Colonic mucosa (tissue), 4 donors: ENCODE measurements at places on chromosomes 5 and 9.

DNA sequence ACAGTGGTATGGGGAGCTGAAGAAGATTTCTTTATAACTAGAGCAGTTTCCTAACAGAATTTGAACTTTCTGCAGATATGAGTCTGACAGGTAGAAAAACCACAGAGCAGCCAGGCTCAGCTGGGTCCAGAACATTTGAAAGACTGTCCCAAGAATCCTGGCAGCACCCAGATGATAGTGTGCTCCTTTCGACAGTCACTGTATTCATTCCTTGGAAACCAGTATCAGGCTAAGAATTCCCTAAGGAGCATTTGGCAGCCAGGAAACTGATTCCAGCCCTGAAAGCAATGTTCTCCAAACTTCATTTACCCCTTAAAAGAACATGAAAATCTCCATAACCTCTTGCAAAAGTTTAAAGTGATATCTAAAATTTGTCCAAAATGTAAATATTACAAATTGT, 123.0 kb upstream of the MTAP start:
- no peak for DNase-seq

DNA sequence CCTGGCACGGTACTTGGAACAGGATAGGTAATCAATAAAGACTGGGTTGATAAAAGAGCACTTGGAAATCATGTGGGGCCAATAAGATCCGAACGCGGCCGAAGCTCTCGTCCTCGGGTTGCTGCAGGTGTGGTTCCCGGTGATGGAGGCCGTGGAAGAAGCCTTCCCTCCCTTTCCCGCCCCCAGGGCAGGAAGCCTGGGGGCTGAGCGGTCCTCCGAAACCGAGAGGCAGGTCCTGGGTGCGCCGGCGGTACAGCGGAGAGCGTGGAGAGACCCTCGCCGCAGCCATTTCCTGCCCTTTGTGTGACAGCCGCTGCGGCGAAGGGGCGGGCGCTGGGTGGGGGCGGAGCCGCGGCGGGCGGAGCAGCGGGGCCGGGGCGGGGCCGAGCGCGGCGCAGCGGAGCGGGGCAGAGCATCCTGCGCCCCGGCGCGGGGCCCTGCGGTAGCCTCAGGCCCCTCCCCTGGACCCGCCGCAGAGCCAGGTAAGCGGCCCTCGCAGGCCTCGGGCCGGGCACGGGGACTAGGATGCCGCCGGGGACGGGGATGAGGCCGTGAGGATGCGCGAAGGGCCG, at the start of gene CYFIP2:
Gene CYFIP2, plus strand, starts transcription at position 410 of the 572 bp plus-strand sequence. CDS start 19,239 bp downstream, outside the sequence.
- DNase-seq = peak; percentile 72

- DNase-seq = no peak
Observed at GRCh38 chr5:100520348-100520747, 14.8 kb upstream of the FAM174A start.

GRCh38 chr5:137280656-137281055, 218.5 kb downstream of the SPOCK1 start:
- DNase-seq = no peak

- DNase-seq = no peak
Observed at GRCh38 chr9:33236571-33236970, 3.4 kb upstream of the SPINK4 start.

GRCh38 chr5:37709020-37709419, 130.8 kb downstream of the GDNF start:
- DNase-seq = no peak

DNA sequence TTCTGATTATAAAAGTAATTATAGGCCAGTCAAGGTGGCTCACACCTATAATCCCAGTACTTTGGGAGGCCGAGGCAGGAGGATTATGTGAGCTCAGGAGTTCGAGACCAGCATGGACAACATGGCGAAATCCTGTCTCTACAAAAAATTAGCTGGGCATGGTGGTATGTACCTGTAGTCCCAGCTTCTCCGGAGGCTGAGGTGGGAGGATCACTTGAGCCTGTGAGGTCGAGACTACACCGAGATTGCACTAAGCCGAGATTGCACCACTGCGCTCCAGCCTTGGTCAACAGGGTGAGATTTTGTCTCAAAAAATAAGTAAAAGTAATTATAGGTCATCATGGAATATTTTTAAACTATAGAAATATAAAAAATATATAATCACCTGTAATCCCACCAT, 18.1 kb downstream of the IRF1 start:
- DNase-seq = no peak

GRCh38 chr9:37692622-37693221, 42.0 kb downstream of the FRMPD1 start:
- DNase-seq = peak; percentile 27

DNA sequence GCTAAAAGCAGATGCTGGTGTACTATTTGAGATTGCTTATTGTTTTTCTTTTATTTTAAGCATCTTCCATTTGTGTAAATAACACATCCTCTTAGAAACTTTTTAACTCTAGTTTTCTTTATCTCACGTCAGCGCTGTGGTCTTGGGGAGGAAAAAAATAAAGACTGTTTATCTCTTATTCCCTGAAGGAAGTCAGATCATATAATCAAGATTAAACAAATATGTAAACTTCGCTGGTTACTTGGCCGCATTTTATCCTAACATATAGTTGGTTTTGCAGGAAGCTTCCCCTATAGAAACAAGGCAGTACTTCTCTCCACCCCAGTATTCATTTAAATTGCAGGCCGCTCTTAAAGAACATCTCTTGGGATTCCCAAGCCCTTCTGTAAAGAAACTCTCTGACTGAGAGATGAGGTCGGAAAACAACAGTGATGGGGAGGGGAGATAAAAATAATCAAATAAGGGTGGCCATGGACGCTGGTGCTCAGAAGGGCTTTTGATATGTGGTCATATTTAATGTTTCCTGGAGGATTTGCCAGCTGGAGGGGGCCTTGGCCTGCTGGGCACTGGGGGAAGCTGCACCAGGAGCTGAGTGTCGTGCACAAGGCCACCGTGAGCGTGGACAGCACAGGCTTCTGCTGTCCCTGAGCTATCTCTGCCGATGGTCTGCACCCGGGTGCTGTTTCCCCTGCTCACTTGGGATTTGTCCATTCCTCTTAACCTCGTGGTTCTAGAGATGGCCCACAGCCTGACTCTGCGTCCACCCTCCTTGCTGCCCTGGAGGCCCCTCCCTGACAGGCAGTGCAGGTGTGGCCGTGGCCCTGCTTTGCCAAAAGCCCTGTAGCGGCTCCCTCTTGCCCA, 23.8 kb downstream of the NEURL1B start:
- DNase-seq = no peak

GRCh38 chr5:108762660-108763059, 15.0 kb downstream of the FER start:
- DNase-seq = no peak

GRCh38 chr9:441126-441525, 226.5 kb downstream of the DOCK8 start:
- no peak for DNase-seq

DNA sequence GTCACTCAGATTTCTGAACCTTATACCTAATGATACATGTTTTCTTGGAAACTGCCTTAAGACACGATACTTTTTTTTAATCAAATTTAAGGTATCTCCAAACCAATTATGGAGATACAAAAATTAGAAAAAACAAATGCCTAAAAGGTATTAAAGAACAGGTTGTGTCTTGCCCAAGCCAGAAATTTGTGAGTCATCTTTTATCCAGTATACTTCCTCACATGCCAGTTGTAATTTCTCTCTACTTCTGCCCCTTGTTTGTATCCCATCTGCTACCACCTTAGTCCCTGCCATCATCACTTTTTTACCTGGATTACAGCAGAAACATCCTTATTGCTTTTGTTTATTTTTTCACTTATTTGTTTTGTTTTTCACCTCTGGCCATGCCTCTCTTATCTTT, 571.2 kb upstream of the DAB2 start:
- DNase-seq = no peak

DNA sequence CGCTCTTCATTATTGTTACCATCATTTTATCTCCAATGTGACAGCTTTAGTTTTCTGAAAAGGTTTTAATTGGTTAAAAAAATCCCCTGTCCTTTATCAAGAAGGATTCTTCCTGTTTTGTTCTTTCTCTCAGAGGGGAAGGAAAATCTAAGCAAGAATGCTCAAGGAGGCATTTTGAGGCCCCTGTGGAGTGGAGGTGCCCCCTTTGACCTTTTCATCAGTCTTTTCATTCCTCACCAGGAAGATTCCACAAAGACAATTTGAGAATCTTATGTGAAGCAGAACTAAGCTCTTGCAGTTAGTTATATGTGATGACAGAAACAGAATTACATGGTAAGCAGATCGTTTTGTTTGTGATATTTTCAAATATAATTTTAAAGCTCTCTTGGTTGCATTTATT, 489.6 kb downstream of the MAN2A1 start:
- no peak for DNase-seq

GRCh38 chr5:76522103-76522935, 100.9 kb downstream of the F2RL2 start:
- DNase-seq = no peak

- no peak for DNase-seq
Observed at GRCh38 chr9:119771341-119771740, 402.1 kb upstream of the BRINP1 start.

DNA sequence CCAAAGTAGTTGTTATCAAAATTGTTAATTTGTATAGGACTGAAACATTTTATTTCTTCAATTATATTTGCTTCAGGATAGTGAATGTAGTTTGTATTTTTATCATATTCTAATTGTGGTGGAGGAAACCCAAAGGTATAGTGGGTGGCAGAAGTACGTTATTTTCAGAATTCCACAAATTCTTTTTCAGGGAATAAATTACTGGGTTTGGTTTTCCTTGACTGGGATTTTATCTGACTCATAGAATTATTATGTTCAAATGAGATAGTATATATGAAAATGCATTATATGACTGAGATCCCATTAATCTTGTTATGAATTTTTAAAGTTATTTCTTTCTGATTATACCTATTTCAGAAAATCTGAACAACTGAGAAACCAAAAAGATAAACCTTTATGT, 73.7 kb downstream of the VPS13A start:
- DNase-seq = no peak

DNA sequence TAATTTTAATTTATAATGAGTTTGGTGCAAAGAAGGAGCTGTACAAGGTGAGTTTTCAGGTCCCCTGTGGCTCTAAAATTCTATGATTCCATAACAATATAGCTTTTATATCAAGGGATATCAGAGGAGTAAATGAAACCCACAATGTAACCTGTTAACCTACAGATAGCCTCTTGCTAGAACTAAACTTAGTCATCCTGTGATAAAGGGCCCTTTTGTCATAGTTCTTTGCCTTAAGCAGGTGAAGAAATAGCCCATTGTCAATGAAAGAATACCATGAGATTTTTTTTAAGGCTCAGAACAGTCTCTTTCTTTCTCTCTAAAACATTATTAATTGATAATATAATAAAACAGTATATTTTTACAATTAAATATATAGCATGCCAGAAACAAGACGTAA, 127.8 kb downstream of the NFIB start:
- DNase-seq = no peak

- DNase-seq = no peak
Observed at GRCh38 chr9:127711226-127711701, 4.2 kb downstream of the PTRH1 start.

GRCh38 chr5:7667216-7667767, 183.6 kb downstream of the CFAP90 start:
- no peak for DNase-seq

- DNase-seq = no peak
Observed at GRCh38 chr9:33197279-33198152, 30.4 kb upstream of the B4GALT1 start.
